Fibroblast of skin of left quadriceps (primary cell): ENCODE measurements at places on chromosomes 5 and 9.

- DNase-seq = no peak
Observed at GRCh38 chr9:12413986-12414385, 279.2 kb upstream of the TYRP1 start.

DNA sequence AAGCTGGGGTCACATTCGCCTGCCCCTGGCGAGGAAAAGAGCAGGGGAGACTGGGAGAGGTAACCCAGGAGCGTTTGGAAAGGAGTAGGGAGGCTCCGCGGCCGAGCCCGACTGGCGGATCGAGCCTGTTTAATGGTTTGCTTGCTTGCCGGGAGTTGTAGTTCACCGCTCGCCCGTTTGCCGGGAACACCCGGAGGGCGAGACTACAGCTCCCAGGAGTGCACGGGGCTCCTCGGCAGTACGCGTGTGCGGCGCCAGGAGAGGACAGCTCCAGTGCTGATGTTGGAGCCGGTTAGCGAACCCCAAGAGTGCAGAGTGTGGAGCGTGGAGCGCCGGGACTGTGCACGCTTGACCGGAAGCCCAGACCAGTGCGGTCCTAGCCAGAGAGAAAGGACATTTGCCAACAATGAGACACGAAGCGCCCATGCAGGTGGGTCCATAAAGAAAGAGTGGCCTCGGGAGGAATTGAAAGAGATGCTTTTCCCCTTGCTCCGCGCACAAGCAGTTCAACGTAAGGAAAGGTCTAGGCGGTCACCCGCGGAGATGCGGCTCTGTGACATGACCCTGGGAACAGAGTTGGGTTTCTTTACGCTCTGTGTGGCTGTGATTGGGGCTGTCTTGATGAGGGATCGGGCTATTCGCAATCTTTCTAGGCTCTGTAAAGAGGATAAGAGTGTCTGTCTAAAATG is at the start of gene RAB3C:
TSS of gene RAB3C (plus strand) at position 273 of the 689 bp plus-strand sequence. CDS start at position 407, 134 bp downstream.
- peak; percentile 75 for DNase-seq

GRCh38 chr5:91670563-91670962 is 287.4 kb upstream of the ARRDC3 start:
- no peak for DNase-seq

GRCh38 chr9:17160327-17160726 is 25.5 kb downstream of the CNTLN start:
- DNase-seq = no peak

GRCh38 chr5:59133764-59134261 is 550.9 kb downstream of the RAB3C start:
- peak; percentile 95 for DNase-seq

DNA sequence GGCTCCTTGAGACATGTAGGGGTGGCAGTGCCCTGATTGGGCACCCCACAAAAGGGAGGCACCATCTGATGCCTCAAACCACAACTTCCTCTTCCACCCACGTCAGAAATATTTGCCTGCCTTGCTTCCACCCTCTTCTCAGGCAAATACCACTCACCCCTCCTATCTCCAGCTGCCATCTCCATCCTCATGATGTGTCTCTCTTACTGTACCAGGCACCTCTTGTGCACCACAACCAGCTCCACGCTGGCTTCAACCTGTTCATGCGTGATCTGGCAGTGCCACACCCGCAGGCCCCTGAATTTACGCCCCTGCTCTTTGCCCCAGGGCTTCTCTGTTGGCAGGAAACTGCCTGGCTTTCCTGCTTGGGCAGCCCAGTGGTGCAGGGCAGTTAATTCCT is 87.8 kb upstream of the HSPA9 start:
- no peak for DNase-seq
